Pulmonary artery endothelial cell (primary cell): ENCODE measurements at places on chromosomes 2 and 18.

GRCh38 chr2:105919191-105919811 is 174.6 kb downstream of the NCK2 start:
- no peak for DNase-seq

- no peak for DNase-seq
These were observed 25.2 kb downstream of the DYTN start for GRCh38 chr2:206692971-206693370.

DNA sequence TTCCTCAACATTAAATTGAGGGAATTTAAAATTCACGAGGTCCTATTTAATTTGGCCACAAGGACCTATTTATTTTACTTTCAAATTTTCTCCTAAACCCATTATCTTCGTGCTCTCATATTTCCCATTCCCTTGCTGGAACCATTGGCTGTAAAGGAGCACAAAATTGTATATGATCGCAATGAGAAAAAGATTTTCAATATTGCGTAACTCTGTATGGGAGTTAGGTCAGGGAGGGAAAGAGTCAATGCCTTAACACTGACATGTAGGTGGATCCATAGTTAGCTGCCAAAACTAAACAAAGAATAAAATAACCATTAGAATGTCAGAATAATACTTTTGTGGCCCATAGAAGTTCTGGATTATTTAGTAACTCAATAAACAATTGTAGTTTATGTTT is 40.6 kb upstream of the ZC3H15 start:
- no peak for DNase-seq

GRCh38 chr2:218292048-218293014 is at the start of gene TMBIM1:
TMBIM1 (minus strand) TSS chr2:218292503; CDS start chr2:218282141, 10,362 bp downstream.
- DNase-seq = no peak

- no peak for DNase-seq
These were observed 182.1 kb downstream of the PARD3B start for GRCh38 chr2:204727368-204727767.

DNA sequence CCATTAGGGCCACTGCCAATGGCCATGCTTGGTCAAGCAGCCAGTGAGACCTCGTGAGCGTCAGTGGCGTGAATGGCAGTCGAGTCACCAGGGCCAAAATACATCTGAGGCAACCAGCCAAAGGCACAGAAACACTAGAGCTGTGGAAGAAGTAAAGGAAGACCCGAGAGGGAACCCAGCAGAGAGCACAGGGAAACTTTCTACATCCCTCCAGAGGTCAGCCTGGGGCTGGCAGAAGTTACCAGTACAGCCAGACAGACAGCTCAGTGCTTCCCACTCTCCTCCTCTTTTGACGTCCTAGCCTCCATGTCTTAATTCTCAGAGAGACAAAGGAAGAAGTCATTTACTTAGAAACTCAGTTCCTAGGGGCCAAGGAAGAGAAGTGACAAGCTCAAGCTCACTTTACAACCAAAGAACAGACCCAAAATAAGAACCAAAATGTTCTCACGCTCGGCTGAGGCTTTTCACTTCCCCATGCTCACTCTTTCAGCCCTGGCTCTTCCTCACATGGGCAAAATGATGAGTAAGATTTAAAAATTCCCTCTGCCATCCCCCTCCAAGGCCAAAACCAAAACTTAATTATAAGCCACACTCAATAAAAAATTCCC is 8.7 kb downstream of the CYRIA start:
- no peak for DNase-seq

DNA sequence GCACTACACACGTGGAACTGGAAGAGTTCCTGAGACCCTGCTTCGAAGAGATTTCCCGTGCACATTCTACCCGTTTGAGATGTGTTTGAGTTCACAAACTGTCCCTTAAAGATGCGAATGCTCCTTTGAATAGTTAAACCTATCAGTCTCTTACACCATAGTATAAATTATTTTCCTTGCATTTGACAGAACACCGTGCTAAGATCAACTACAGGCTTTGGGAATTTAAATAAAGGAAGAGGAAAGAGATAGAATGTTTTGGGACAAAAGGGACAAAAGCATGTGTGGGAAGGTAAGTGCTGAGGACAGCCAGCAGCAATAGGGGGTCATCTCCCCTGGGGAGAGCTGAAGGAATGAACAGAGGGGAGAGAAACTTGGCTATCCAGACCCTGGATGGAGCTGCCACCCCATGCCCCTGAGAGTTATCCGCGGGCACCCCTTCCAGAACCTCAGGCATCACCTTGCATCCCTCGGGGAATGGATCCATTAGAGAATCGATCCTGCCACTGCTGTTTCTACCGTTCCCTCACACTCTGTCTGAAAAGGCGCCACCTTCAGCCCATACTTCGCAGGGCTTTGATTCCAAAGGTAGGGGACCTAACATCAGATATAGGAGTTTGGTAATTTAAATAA is 888 bp upstream of the ADCY3 start:
- DNase-seq = no peak

GRCh38 chr18:44803019-44803650 is 122.4 kb downstream of the SETBP1 start:
- DNase-seq = no peak

DNA sequence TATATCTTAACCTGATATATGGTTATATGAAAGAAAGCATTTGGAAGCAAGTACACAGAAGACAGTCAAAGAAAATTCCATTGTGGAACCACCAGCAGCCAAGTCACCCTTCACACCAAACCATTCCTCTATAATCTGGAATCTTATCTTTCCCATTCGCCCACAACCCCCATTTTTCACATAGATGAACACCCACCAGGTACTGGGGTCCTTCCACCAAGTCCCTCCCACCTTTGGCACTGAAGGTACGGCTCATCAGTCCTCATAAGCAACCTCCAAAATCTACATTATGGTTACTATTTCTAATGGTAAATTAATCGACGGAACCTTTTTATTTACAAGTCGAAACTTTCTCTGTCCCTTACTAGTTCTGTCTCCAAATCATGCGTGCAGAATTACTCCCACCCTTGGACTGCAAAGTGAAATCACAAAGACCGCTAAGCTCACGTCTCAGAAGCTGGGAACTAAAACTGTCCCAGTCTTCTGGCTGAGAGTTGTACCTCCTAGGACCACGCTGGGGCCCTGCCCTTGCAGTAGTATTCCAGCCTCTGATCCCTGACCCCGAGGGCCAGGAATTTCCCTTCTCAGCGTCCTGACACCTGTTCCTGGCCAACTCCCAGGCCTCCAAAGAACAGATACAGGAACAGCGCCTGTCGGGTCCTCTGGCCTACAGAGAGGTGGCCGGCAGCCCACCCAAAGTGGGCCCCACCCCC is 702 bp downstream of the OLA1 start:
- DNase-seq = no peak

- no peak for DNase-seq
These were observed 20.1 kb upstream of the IGFBP5 start for GRCh38 chr2:216715402-216715974.

GRCh38 chr2:86017901-86018896 is 87.5 kb downstream of the POLR1A start:
- no peak for DNase-seq

GRCh38 chr2:25617948-25618646 is 55.3 kb downstream of the DTNB start:
- peak; percentile 90 for DNase-seq

DNA sequence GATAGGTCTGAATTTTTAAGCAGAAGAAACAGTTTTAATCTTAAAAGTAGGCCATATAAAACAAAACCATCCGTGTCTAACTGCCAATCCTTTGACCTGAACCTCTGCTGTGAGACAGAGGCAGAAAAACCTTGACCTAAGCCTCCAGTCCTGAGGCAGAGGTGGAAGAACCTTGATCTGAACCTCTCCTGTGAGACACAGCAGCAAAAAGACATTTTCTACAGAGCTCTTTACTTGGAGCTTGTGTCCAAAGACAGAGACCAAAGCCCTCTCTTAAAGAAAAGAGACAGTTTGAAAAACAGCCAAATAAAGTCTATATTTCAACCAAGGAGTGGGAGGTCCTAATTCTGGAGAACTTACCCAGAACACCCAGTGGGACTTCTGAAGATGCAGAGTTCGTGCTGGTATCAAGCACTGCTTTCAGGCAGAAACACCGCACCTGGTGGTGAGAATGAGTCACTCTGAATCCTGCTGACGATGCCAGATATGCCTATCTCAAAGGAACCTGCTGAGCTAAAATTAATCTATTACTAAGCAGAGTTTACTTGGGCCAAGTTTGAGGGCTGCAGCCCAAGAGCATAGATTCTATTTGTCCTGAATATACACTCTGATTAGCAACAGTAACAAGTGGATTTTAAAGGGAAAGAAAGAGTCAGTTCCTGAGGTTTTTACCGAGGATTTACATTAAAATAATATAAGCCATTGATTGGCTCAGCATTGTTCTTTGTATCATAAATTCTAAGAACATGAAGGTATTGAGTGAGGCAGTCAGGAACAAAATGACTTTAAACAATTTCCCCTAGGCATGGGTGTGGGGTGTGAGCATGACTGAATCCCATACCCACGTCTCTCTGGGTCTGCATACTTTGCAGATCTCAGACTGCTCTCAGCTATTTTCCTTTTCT is 806.4 kb downstream of the TRIB2 start:
- no peak for DNase-seq

DNA sequence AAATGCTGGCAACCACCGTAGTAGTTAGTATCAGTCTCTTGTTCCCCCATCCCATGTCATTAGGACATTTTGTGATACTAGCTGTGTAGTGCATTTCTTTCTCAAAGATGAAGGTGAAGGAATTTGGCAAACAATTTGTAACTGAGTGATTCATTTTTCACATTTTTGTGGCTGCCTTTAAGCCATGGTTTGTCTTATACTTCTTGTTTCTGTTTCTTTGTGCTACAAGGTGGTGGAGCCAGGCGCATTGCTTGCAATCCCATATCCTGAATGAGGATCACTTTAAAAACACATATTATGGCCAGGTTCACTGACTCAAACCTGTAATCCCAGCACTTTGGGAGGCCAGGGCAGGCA is 40.6 kb downstream of the GPD2 start:
- no peak for DNase-seq

DNA sequence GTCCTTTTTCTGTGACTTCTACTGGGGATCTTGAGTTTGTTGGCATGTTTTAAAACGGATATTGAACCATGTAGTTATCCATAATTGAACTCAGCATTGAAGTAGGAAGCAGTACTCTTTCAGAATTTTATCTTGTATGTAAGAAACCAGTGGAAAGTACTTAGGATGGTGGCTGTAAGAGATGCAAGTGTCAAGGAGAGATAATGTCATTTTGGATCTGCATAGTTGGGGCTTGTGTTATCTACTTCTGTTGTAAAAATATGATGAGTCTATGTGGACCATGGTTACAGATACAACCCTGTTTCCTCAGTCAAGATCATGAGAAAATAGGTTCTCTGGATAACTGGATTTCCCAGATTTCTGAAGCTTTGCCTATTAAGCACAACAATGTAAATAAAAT is 113.7 kb downstream of the NAB1 start:
- no peak for DNase-seq
